ENCODE measurements at places on chromosomes 12 and 14.

DNA sequence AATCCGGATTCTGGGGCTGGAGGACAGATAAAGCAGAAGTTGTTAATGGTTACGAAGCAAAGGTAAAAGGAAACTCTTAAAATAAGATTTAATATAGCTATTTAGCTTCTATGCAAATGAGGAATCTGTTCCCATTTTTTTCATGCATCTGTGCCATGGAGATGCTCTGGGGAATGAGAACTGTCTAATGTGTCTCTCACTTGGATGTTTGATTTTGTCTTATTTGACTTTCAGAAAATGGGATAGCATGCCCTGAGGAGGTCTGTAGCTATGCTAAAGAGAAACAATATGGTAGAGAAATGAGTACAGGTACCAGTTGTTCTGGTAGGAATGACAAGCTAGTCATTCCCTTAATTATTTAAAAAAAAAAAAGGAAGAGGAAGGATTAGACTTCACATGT is 24.3 kb downstream of the C12orf76 start:
- no peak for DNase-seq

DNA sequence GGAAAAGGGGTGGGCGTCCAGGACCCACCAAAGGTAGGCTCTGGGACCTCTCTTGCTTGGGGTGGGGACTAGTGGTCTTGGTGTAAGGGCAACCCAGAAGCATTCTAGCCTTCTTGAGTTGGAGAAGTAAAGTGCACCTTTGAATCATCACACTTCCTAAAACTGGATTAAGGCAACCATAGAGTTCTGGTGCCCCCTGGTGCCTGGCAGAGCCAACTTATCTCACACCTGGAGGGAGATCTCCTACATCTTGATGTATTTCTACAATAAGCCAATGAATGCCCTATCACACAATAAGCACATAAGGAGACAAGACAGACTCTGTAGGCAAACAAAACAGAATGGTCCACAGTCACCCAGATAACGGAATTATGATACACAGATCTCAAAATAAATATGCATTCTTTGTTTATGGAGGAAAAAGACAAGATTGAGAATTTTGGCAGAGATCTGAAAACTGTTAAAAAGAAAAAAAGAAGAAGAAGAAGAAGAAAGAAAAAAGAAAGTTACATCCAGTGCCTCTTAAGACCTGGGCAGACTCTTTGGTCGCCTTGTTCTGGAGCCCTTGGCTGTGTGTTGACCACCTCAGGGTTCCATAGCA is 95.9 kb upstream of the PPP2R5C start:
- DNase-seq = no peak

DNA sequence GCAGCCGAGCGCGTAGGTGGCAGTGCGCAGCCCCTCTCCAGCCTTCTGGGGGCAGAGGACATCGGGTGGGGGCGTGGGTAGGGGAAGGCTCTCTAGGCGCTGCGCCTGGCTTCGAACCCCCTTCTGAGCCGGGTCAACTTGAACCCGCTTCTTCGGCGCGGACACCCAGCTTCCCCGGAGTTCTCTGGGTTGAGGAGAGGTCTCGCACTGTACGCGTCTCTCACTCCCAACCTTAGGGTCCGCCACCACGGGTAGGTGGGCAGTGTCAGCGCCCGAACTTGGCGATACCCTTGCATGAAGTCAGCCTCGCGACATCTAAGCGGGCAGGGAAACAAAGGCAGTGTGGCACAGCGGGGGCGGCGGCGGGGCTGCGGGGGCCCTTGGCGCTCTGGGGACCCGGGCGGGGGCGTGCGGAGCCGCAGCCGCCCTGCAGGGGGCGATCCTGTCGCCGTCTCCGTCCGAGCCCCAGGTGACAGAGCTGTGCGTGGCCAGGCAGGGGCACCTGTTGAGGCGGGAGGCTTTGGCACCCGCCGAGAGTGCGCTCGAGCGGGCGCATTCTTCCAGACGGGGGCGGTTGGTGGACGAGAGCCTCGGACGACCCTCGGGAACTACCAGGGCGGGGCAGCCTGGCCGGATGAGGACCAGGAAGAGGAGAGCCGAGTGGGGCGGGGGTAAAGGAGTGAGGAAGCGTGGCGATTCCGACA is 1.1 kb downstream of the GALNT16 start:
- DNase-seq = no peak

DNA sequence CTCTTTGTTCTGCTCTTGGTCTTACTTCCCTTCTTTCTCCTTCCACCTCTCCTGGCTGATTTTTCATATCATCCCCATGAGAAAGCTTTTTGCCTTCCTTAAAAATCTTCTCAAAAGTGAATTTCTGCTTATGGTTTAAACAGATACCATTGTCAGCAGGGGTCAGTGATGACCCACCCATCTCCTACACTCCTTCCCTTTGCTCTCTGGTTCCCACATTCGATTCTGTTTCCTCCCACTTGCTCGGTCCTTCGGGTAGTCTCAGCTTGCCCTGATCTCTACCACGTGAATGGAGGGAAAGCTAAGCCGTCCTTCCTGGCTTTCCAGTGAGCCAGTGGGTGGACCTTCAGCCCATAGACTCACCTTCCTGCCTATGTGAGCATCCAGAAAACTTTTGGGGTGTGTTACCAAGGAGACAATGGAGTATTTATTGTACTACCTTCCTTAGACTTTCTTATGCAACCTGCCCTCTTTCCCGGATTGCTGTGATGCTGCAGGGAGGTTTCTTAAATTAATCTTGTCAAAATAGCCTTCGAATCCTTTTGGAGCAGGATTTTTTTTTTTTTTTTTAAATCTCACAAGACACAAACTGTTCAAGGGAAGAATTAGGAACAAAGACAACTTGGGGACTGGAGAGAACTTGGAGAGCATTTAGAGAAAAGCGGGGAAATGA is 306.3 kb downstream of the CACNA1C start:
- DNase-seq = no peak

- DNase-seq = no peak
These were observed 266.2 kb downstream of the RAD51B start for GRCh38 chr14:68085742-68086141.

GRCh38 chr14:72380456-72380855 is 448.2 kb downstream of the RGS6 start:
- no peak for DNase-seq

DNA sequence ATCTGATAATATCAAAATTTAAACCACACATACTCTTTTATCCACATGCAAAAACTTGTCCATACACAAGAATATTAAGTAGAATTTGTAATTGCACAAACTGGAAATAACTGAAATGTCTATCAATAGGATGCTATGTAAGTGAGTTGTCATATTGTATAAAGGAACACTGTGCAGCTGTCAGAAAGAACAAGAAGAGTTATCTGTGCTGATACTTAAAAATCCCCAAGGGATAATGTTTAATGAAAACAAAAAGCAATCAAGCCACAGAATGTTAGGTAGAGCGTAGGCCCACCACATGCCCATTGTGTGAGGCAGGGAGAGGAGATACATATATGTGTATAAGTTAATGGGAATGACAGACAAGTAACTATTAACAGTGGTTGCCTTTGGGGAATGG is 25.9 kb upstream of the HIGD1C start:
- no peak for DNase-seq

DNA sequence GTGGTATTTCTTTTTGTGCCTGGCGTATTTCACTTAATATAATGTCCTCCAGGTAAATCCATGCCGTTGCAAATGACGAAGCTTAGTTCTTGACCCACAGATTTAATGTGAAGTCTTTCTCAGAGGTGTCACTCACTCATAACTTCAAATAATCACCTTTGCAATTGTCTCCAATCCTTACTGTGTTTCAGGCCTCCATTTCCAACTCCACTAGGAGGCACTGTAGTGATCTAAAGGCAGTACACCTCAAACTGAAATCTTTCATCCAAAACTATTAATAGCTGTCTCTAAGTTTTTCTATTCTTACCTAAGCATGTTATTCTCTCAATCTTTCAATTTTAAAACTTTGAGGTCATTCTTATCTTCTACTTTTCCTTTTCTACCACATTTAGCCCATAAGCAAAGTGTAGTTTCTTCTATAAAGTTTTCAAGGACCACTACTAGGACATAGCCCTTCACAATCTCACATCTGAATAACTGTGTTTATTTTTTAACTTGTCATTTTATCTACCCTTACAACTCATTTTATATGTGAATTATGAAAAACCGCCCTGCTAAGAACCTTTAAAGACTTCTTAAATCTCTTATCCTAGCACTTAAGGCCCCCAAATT is 25.5 kb upstream of the FBXO34 start:
- DNase-seq = no peak

DNA sequence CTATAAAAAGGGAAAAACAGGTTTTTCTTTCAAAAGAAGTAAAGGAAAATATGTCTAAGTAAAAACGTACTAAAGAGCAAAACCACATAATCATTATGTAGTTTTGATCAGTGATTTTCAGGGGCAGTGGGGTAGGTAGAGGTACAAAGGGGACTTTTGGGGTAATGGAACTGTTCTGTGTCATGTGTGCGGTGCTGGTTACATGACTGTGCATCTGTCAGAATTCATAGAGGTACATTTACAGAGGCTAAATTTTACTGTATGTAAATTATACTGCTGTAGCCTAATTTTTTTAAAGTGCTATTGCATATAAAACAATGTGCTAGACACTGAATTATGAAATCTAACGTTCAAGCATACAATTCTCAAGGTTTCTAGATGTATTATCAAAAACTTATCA is 2.0 kb downstream of the ESR2 start:
- no peak for DNase-seq

- DNase-seq = no peak
These were observed 129.8 kb downstream of the PTPRB start for GRCh38 chr12:70507442-70507841.

GRCh38 chr14:21529515-21529914 is 3.4 kb upstream of the SALL2 start:
- no peak for DNase-seq

DNA sequence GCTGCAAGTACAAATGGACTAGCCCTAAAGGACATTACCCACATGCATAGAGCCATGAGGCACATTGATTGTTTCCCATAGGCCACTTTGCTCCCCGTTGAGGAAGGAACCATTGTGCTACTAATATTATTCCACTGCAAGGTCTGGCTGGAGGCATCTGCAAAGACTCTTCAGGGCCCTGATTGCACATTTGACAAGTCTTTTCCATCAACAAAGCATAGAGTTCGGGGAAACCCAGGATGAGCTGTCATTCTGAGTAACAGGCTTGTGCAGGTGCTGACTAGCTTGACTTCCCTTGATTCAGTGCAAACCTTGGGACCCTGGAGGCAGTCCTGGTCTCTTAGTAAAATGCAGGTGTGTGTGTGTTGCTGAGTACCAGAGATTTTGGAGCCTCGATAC is 73.8 kb downstream of the SUSD6 start:
- no peak for DNase-seq

DNA sequence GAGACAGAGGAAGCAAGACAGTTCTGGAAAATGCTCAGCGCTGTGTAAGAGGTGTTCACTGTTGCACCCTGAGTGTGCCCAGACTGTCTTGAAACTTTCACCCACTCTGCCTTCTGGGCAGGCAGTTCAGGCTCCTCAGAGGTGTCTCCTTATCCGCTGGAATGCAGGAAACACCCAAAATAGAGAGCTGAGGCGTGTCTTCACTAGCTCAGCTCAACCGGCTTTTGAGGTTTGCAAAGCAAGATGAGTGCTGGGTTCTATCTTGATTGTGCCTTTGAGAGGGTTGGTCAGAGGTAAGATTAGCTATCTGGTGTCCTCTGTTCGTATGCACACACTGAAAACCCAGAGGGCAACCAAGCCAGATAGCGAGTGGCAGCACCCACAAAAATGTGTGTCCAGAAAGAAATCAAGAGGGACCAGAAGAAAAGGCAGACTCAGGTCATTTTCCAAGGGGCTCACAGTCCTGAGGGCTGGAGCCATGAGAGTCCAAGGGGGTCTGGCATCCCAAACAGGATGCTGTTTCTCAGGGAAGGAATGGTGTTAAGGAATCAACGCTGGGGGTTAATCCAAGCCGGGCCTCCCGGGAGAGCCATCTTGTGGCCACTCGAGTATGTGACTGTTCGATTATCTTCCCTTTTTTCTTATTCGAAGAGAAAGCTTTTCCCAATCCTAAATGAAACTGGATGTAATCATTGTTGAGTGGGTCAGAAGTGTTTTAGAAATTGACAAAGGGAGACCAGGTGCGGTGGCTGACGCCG is 47.1 kb downstream of the TBX3 start:
- no peak for DNase-seq

DNA sequence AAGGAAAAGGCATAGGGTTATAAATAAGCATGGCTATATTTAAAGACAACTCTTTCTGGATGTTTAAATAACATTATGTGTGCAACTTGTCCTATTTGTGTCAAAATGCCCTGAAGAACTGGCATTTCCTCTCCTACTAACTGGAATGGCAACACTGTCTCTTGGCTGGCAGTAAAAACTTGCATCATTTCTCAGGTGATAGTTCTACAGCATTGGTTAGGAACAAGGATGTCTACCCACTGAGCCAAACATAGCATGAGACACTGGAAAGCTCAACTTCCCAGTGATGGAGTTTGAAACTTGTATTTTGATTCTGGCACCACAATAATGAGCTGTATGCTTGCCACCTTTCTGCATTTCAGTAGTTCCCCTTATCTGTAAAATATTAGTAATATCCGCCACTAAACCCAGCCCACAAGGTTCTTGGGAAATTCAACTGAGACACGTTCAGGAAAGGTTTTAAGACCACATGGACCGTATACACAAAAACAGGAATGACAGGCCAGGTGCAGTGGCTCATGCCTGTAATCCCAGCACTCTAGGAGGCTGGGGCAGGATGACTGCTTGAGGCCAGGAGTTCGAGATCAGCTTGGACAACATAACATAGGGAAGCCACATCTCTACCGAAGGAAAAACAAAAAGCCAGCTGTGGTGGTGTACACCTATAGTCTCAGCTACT is 5.1 kb downstream of the SLC38A2 start:
- no peak for DNase-seq

DNA sequence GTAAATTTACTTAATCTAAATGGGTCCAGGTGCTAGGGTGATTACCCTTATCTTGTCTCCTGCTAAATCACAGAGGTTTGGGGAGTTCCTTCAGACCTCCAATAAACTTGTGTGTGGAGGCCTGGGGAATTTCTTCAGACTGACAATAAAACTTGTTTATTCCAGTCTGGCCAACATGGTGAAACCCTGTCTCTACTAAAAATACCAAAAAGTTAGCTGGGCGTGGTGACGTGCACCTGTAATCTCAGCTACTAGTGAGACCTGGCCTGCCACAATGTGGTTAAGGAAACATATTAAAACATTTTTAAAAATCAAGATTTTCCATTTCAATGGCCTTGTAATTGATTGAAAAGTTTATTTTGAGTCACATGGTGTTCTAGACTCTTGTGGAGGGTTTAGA is 126.9 kb upstream of the FGD4 start:
- no peak for DNase-seq

GRCh38 chr12:130818635-130819576 is 20.1 kb downstream of the STX2 start:
- DNase-seq = peak; percentile 79

- no peak for DNase-seq
These were observed 20.5 kb downstream of the PSMC1 start for GRCh38 chr14:90276646-90277367.

- DNase-seq = no peak
These were observed 11.6 kb downstream of the GSG1 start for GRCh38 chr12:13091832-13092231.

GRCh38 chr14:87282266-87282665 is 710.7 kb downstream of the GALC start:
- no peak for DNase-seq

- DNase-seq = no peak
These were observed 331.6 kb upstream of the STXBP6 start for GRCh38 chr14:25381498-25381897.
